ENCODE measurements at places on chromosomes 5 and 9.

DNA sequence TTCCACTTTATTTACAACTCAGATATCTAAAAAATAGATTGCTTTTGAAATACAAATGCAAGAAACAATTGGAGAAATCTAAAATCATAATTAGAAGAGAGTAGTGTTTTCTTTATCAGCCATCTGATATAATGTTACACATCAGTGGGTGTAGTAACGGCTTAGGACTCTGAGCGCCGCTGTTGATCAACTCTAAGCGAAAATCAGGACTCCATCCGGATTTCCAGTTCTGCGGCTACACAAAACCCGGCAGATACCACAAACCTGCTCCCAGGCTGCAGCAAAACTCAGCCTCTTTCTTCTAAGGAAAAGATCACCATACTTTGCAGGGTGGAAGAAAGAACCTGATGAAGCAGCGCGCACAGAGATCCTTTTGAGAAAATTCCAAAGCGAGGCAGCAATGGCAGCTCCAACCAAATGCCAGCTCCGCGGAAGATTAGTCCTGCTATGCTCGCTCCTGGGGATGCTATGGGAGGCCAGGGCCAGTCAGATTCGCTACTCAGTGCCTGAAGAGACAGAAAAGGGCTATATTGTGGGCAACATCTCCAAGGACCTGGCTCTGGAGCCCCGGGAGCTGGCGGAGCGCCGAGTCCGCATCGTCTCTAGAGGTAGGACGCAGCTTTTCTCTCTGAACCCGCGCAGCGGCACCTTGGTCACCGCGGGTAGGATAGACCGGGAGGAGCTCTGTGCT, at the start of gene PCDHGA9:
Gene PCDHGA9, plus strand, starts transcription at position 226 of the 691 bp plus-strand sequence. Its CDS starts 175 bp downstream, at position 401.
- no peak for DNase-seq

DNA sequence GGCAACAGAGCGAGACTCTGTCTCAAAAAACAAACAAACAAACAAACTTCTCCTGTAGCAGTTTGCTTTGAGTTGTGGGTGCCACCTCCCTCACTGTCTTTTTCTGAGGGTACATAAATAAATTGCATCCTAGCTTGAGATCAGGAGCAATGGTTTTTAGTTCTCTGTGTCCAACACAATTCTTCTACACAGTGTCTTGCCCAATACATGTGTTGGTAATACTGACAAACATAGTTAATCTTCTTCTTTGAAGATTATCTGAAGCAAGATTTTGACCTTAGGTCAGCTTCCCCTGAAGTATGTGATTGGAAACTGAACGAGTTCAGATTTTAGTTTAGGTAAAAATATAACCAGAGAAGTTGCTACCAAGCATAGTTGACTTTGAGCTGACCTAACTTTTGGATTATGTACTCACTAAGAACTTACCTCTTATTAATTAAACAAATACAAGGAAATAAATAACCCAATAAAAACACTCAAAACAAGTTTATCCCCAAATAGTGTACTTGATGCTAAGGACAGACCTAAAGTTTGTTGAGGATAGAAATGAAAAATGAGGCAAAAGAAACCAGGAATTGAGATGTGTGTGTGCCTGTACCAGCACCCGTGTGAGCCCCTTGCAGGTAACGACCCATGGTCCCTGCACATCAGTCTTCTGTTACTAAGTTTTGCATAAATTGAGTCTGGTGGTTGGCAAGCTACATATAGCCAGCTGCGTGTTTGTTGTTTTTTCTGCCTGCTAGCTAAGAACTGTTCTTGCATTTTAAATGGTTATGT, 16.2 kb downstream of the TJP2 start:
- no peak for DNase-seq

GRCh38 chr9:131715906-131716305, 24.0 kb downstream of the RAPGEF1 start:
- DNase-seq: no peak

- DNase-seq: no peak
Observed at GRCh38 chr5:98368141-98368540, 405.3 kb upstream of the RGMB start.

DNA sequence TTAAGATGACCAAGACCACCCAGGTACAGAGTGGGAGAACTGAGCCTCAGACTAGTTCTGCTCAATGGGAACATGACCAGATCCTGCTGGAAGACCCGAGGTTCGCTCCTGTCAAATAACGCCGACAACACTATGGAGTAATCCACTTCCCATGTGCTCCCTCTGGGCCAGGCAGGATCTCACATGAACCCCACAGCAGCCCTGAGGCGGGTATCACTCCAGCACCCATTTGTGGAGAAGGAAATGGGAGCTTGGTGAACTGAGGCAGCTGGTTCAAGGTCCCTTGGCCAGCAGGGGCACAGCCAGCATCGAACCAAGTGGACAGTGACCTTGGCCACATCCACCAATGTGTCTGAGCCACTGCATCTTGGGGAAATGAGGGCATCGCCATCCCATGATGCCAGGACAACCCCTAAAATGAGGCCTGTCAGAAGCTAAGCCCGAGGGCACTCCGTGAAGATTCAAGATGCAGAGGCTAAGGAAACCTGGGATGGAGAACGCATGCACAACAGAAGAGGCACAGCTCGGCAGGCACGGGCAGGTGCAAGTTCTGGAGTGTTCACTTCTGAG, 8.5 kb downstream of the ANKS6 start:
- DNase-seq: no peak

DNA sequence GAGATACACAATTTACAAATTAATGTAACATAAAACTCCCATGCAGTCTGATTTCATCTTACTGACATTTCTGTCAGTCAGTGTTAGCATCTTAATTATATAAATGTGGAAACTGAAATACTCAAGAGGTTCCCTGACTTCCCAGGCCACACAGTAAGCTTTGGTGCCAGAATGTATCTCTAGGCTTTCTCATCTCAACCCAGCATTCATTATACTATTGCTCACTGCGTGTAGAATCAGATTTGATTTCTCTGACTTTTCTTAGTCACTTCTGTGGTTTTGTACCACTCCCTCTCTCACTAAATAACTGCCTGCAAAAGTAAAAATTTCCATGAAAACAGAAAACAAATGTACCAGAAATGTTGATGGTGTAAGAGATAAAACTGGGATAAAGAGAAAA, 31.7 kb upstream of the CDKN2B start:
- DNase-seq: no peak

GRCh38 chr5:36198281-36198680, 43.4 kb downstream of the NADK2 start:
- DNase-seq: no peak

DNA sequence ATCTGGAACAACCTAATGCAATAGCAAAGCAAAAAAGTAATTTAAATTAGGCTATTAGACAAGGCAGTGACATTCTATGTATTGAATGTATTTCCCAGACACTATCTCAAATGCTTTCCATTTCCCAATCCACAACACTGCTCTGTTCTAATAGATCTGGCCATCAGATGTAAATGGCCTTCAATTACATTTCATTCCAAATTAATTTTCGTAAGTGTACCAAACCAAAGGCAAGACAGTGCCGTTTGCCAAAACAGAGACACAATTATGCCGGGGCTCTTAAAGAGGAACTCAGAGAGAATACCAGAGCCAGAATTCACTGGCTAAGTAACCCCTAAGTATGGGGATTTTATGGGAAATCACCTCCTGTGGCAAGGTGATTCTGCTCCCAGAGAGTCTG, 63.1 kb downstream of the GNAQ start:
- DNase-seq: no peak

DNA sequence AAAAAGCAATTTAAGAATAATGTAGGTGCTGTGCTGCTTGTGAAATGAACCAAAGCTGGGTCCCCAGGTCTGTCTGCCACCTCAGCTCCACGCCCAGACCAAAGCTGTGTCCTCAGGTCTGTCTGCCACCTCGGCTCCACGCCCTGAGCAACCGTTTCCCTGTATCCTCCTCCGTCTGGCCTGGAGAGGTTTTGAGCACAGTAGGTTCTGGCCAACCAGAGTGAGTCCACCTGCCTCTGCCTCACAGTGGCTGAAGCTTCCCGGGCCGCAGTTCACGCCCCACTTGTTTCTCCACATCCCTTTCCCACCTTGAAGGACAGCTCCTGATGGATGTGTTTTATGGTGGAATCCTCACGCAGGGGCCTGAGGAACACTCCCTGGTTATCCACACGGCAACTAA, 120.5 kb downstream of the ADAMTS2 start:
- DNase-seq: no peak

- no peak for DNase-seq
Observed at GRCh38 chr9:68966496-68966944, 47.4 kb downstream of the PRKACG start.

GRCh38 chr9:135552021-135552697, 6.2 kb downstream of the OBP2A start:
- no peak for DNase-seq

- no peak for DNase-seq
Observed at GRCh38 chr9:34741628-34742027, 31.7 kb upstream of the CCL21 start.

DNA sequence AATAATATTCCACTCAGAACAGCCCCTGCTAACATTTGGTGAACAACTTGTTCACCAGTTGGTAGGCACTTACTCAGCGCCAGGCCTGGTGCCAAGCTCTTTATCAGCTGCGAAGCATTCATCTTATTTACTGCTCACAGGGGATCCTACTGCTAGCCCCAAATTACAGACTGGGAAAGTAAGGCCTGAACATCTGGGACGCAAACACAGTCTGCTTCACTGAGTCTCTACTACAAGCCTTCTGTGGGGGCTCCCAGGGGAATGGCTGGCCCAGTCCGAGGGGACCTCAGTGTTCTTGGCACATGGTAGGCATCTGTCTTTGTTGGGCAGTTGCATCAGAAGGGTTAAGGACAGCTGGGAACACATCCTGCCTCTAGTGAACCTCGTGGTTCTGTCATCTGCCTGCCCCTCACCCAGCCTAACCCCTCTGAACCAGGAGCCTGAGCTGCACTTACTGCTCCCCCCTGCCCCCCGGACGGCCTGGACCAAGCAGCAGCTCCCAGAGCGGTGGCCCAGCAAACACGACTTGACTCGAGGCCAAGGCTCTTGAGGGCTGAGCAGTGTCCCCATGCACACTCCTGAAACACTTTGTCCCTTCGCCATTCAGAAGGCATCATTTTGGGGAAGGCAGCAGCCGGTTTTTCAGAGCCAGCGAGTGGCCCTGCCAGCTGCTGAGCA, at the start of gene PHYHD1:
Gene PHYHD1, plus strand, starts transcription at position 602 of the 678 bp plus-strand sequence. CDS start 1,342 bp downstream, outside the sequence.
- DNase-seq: no peak

- no peak for DNase-seq
Observed at GRCh38 chr9:128025736-128026135, 41.4 kb downstream of the NAIF1 start.

GRCh38 chr5:66443462-66444130, 152.6 kb upstream of the MAST4 start:
- DNase-seq: no peak

GRCh38 chr9:90839183-90839728, 37.6 kb downstream of the SYK start:
- DNase-seq: no peak

DNA sequence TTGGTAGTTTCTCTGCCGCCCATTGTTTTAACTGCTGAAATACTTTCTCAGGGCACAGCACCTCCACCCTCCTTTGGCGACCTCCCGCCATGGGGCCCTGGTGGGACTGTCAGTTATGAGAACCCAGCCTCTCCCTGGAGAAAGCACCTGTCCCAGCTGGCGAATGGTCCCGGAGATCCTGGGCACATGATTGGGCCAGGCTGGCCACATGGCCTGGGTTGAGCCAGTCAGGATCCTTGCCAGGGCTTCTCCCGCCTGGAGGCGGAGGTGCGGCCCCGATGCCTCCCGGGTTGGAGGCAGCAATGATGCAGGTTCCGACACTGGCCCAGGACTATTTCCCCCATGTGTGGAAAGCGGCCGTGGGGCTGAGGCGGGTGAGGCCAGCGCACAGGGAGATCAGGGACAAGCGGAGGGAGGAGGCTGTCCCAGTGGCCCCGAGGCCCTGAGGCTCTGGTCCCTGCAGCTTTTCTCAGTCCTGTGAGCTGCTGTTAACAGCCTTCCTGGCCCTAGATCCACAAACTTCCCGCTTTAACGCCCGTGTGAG, 13.6 kb downstream of the UNC5A start:
- no peak for DNase-seq

DNA sequence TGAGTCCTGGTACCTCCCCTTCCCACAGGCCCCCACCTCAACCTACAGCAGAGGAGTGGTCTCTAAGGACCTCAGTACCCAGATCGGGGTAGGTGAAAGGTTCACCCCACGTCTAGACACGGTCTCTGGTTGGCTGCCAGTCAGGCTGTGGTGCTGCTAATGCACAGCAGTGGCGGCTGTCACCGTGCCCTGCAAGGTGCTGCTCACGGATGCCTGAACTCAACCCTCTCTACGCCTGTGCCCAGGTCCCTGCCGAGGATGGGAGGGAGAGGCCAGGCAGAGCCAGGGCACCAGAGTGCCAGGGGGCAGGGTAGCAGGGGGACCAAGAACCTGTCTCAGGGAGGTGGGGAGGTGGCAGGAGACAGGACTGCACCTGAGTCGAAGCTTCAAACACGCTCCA, 14.3 kb downstream of the IER5L start:
- no peak for DNase-seq

GRCh38 chr5:79544131-79544530, 30.2 kb upstream of the HOMER1 start:
- DNase-seq: no peak

DNA sequence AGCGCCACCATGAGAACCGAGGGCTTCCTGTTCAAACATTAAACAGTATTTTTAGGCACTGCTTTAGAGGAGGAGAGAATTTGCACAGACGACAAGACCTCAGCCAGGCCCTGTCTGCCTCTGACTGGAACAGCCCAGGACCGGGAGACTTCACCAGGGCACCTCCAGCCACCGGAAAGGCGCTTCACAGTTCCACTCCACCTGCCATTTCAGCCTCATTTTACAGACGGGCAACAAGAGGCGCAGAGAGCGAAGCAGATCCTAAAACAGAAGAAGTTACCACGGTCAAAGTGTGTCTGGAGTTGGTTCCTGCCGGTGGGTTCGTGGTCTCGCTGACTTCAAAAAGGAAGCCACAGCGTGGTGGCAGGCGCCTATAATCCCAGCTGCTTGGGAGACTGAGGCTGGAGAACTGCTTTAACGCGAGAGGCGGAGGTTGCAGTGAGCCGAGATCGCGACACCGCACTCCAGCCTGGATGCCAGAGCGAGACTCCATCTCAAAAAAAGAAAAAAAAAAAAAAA, 28.4 kb downstream of the COL23A1 start:
- no peak for DNase-seq

DNA sequence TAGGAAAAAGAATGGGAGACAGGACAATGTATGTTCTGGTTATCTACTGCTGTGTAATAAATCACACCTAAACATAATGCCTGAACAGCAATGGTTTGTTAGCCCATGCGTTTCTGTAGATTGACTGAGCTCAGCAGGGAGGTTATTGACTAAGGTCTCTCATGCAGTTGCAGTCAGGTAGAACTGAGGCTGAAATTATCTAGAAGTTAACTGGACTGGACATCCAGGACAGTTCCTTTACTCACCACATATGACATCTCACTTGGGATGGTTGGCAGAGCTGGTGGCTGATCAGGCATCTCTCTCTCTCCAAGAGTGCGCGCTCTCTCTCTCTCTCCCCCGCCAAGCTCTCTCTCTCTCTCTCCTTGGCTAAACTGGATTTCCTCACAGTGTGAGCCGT, 8.9 kb upstream of the FOXB2 start:
- no peak for DNase-seq

- DNase-seq: no peak
Observed at GRCh38 chr5:134084570-134084969, 29.9 kb upstream of the TCF7 start.

GRCh38 chr5:91179018-91179417, 204.1 kb downstream of the ARRDC3 start:
- no peak for DNase-seq

- DNase-seq: no peak
Observed at GRCh38 chr5:181190711-181191525, 14.1 kb downstream of the TRIM7 start.

- DNase-seq: no peak
Observed at GRCh38 chr5:26955161-26955560, 83.2 kb downstream of the CDH9 start.

- no peak for DNase-seq
Observed at GRCh38 chr9:80649001-80649420, 1040.3 kb downstream of the TLE1 start.
